ENCODE measurements at places on chromosomes 7 and 10.

GRCh38 chr7:16913643-16914042, 31.9 kb upstream of the AGR3 start:
- no peak for DNase-seq

GRCh38 chr7:104979167-104979841, 34.7 kb upstream of the KMT2E start:
- DNase-seq = no peak

DNA sequence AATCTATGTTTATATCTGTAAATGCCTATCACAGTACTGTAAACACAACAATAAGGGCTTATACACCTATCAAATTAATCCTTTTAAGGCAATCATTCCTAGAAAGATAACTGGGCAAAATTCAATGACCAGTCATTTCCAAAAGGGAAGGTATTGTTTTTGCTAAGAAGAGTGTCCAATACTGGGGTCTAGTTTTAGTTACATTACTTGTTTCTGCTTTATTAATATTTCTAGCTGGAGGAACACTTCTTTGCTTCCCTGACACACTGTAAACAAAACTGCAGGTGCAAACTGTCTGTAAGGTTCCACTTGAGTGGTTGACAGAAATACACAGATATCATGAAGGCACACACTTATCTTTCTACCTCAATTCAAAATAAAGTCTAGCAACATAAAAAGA, 84.2 kb upstream of the FAM133B start:
- DNase-seq = no peak

DNA sequence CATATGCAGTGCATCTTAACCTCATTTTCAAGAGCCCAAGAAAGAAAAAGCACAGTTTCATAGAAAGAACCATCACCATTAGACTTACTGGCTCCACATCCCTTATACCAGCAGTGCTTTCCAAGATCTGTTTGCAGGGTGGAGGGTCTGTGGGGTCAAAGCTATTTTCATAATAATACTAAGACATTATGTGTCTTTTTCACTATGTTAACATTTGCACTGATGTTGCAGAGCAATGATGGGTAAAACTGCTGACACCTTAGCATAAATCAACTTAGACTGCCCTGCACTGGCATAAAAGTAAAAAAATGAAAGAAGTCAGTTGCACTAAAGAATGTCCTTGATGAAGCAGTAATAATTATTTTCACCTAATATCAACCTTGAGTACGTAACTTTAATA, 166.2 kb downstream of the SKAP2 start:
- DNase-seq = no peak

DNA sequence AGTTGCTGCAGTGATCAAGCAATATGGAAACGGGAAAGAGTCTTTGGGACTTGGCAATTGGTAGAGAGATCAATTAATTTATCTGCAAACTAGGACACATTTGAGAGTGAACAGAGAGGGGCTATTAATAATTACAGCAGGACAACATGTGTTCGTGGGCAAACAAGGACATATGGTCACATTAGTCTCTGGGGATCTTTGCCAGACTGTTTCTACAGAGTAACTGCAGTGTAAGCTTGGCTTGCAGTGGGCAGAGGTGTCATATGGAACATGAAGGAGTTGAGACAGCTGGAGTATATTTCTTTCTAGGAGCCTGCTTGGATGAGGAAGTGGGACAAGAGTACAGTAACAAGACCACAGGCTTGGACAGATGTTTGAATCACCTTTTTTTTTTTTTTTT, 232.1 kb upstream of the LYZL1 start:
- no peak for DNase-seq
